ENCODE measurements at places on chromosomes 6 and 20. TPM values are rescaled to one million over a fixed set of nuclear protein-coding genes. Genes with fewer than 3 reads are reported as not detected.

GRCh38 chr6:24207413-24207812, 81.4 kb downstream of the NRSN1 start:
- DNase-seq = no peak

- no peak for DNase-seq
Measured at GRCh38 chr20:33024243-33024560, 7.2 kb upstream of the BPIFB6 start.

- no peak for DNase-seq
Measured at GRCh38 chr6:15876406-15876805, 213.6 kb upstream of the DTNBP1 start.

DNA sequence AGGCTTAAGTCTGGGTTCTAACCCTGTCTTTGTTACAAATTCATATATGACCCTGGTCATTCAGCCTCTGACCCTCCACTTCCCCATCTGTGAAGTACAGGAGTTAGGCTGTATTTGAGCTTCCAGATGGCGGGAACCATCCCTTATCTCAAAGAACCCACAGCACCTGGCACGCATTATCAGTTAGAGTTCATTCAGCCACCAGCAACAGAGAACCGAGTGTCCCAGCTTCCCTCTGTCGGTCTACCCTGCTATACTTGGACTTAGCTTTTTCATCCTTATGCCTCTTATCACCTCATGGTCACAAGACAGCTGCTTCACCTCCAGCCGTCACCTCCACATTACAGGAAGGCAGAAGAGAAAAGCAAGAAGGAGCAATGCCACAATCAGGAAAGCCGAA, 147.8 kb downstream of the EYA2 start:
- no peak for DNase-seq

DNA sequence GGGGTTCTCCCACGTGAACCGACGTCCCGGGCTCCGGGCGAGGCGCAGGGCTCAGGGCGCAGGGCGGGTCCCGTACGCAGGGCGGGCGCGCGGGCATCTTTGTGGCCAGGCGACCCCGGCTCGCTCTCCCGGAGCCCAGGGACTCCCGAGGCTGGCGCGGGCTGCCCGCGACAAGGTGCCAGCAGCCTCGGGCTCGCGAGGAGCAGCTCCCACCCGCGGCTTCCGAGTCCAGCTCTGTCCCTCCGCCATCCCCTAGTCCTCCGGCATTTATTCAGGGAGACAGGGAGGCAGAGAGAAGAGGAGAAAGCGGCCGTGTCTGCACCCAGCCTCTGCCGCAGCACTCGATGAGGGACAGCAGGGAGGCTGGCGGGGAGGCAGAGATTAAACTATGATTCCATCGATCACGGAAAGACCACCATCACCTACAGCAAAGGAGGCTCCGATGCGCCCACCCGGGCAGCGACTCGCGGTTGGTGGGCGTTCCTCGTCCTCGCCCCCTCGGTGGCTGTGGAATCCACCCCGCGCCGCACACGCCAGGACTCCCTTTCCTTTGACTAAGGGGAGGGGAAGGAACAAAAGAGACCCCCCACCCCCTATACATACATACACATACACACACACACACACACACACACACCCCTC, 1.1 kb downstream of the RGS17 start:
- no peak for DNase-seq

- no peak for DNase-seq
Measured at GRCh38 chr20:63394920-63395455, 33.8 kb upstream of the CHRNA4 start.

DNA sequence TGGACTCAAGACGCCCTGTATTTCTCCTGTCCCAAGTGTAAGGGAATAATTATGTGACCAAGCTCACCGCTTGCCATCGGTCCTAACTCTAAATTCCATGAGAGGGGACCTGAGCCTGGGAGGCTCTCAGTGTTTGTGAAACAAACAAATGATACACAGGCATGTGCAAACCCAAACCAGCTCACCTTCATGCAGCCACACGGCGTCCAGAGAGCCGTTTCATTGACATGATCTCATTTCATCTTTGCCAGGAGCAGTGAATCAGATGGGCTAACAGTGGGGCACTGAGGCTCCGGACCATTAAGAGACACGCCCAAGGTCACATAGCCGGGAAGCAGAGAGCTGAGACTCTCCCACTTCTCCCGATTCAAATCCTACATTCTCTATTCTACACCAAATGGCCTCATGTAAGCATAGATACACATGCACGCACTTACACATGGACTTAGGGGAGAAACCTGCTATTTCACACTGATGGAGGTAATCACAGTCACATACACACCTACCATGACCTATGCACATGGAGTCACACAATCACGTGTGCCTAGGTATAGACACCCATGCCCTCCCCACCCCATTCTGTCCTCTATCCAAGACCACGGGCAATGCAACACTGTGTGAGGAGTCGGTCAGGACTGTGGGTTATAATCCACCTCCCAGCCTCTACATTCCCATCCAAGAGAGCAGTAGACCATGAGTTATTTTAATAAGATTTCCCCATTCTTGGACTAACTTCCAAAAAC, 1.1 kb downstream of the BNIP5 start:
- no peak for DNase-seq

GRCh38 chr6:170114956-170115855, 175.7 kb downstream of the DLL1 start:
- no peak for DNase-seq

- no peak for DNase-seq
Measured at GRCh38 chr6:145704143-145704781, 31.1 kb downstream of the EPM2A start.

DNA sequence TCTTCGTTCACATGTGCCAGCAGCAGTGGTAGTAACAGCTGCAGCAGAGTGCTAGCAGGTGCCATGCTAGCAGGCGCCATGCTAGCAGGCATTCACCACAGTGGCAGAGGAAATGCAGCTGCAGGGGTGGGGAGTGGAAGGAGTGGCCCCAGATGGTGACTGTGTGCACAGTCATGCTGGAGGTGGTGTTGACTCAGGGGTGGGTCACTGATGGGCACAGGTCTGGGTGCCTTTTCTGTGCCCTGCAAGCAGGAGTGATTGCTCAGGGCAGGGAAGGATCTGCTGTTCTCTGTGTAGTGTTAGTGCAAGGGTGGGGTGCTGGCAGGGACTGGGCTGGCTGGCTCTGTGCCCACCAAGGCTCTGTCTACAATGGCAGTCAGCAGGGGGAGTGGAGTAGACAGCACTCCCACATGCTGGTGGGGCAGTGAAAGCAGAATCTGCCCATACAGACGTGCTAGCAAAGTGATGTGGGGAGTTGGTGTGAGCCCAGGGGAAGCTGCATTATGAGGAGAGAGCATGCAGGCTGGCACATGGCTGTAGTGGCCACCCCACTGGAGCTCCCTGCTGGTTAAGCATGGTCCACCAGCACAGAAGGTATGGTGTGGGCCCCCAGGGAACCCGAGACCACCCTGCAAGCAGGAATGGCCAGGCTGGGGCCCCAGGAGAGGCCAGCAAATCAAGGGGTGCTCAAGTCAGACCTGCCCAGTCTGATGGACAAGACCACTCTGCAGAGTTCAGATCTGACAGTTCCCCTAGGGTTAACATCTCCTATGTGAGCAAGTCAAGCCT, 11.4 kb upstream of the TSPYL4 start:
- DNase-seq = no peak

HMGCLL1 gene
- total RNA-seq = 1.5 TPM

LY6G6C gene
- not detected for total RNA-seq

NR2E1 gene
- 1.2 TPM for total RNA-seq

MTCH1 gene
- 309 TPM for total RNA-seq

KAT14 gene
- 14.9 TPM for total RNA-seq

FNDC1 gene
- 1.6 TPM for total RNA-seq

SLC17A9 gene
- 1.5 TPM for total RNA-seq

TPD52L1 gene
- total RNA-seq = 449 TPM

WFDC5 gene
- not detected for total RNA-seq

GGTLC1 gene
- not detected for total RNA-seq
